CD4-positive, alpha-beta T cell treated with Interleukin-15 for 4 hours (primary cell): ENCODE measurements at places on chromosomes 2 and 18.

DNA sequence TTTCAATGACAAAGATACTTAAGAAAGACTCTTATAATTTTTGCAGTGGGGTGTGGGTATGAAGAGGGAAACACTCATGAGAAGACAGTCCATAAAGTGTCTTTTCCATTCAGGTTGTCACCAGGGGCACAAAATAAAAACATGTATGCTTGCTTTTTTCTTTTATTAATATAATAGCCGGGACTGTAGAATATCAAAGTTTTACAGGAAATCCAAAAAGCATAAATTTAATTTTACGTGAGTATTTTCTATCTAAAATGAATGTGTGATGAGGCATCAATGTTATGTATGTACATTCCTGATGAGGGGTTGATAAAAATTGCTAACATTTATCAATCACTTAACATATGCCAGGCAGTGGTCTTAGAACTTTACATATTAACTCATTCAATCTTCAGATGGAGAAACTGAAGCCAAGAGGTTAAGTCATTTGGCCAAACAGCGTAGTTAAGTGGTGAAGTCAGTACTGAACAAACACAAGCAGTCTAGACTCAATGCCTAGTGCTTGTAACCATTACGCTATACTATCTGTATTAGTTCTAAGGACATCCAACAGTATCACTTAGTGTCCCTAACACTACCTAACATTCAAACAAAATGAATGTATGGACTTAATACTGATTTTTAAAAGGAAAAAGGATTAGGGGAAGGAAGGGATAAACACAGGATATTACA, 10.7 kb downstream of the CCT4 start:
- DNase-seq: no peak

DNA sequence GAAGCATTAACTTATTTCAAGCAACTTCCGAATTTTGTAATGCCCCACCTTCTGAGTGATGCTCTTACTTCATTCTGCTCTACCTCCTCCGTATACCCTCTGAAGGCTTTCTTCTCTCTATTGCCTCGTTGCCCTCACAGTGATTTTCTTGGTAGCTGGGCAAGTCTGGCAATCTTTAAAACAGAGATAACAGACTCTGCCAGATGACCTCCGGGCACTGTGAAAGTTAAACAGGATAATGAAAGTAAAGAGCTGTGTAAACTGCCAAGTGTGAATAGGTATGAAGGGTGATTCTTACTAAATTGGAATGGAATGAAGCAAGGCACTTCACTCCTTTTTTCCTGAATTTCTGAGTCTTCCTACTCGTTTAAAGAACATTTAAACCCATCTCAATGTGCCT, 207.3 kb upstream of the GYPC start:
- no peak for DNase-seq

- no peak for DNase-seq
These were observed 230.9 kb upstream of the FSIP2 start for GRCh38 chr2:185507719-185508118.

DNA sequence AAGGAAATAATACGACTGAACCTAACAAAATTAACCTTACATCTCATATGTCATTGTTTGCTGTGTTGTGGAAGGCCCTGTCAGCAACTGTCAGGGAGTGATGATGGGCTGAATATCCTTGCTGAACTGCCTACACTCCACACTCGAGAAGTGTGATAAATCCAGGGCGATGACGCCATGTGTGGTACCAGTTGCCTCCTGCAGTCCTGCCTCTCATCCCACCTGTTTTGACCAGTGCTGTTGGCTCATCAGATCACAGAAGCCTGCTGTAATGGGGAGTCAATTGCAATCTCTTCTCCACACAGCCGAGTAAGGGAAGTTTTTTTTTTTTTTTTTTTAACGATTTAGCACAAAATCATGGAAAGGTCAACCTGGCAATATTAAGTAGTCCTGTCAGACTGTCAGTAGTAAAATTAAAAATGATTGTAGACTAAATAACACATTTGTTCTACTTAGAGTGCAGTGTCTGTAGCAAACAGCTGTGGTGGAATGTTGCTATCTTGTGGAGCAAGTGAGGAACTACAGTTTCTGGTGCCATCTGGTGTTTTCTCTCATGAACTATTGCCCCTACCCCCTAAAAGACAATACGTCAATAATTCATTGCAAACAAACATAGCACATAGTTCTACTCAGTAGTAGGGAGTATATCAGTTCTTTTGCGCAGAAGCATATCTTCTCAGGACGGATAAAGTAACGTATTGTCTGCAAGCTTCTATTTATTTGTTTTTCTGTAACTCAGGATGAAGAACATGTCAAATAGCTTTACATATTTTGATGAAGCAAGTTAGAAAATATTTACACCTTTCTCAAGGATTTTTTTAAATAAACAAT, 347.6 kb downstream of the CTNNA2 start:
- no peak for DNase-seq

GRCh38 chr2:150591496-150592285, 104.2 kb upstream of the RND3 start:
- DNase-seq: no peak

DNA sequence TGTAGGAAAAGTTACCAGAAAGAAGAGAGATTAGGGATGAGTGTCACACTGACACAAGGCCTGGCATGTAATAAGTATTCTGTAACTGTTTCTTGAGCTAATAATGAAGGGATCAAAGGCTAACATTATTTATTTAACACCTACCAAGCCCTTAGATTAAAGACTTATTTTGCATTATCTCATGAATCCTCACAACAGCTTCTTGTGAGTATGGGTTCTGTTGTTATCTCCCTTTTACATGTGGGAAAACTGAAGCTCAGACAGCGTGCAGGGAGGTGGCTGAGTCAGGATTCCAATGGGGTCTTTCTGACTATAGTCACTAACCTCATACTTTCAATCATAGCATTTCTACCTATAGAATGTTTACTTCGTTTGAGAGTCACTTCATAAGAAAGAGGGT, 79.0 kb upstream of the PROKR1 start:
- DNase-seq: no peak

GRCh38 chr2:104118889-104119288, 735.0 kb upstream of the POU3F3 start:
- no peak for DNase-seq

DNA sequence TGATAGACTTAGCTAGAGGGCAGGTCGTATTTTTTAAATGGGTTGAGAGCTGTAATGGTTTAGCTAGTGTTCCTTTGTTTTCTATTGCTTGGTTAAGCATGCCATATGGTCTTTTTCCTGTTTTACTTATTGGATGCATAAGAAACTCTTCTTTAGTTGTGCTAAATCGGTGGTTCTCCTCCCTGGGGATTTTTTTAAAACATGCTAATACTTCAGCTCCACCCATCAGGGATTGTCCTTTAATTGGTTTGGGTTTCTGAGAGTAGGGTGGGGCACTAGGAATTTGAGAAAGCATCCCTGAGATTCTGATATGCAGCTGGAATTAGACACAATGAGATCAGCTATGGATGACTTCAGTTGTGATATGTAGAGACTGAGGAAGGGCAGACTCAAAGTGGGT, 497.2 kb downstream of the THSD7B start:
- no peak for DNase-seq

- no peak for DNase-seq
These were observed 88.3 kb upstream of the TAF1B start for GRCh38 chr2:9755008-9755407.

GRCh38 chr18:59916746-59917145, 16.9 kb downstream of the PMAIP1 start:
- DNase-seq: no peak
